A549 treated with Hydrocortisone at 1 μM for 4 hours (cell line): ENCODE measurements at places on chromosomes 5 and 9. TPM values are rescaled to one million over a fixed set of nuclear protein-coding genes. Genes with fewer than 3 reads are reported as not detected.

IL3 gene
- total RNA-seq = not detected in 5 replicates

MYORG gene
- total RNA-seq = 4.3 to 7.3 TPM (median 6.4 TPM) in 5 replicates

BAG1 gene
- 112 to 132 TPM (median 127 TPM) in 5 replicates for total RNA-seq

EPB41L4A gene
- total RNA-seq = 2.5 to 3.7 TPM (median 3.2 TPM) in 5 replicates

PCDHGB3 gene
- total RNA-seq = 0.20 to 0.25 TPM (median 0.21 TPM) in 5 replicates

KCNIP1 gene
- total RNA-seq = not detected in 5 replicates

MVB12B gene
- total RNA-seq = 5.4 to 7.8 TPM (median 6.9 TPM) in 5 replicates

WDR38 gene
- total RNA-seq = 0.13 to 0.21 TPM (median 0.20 TPM) in 5 replicates

RANBP17 gene
- total RNA-seq = 1.9 to 2.7 TPM (median 2.2 TPM) in 5 replicates

PROB1 gene
- total RNA-seq = 0.18 to 0.25 TPM (median 0.20 TPM) in 5 replicates

CORO2A gene
- total RNA-seq = 0.99 to 2.1 TPM (median 1.6 TPM) in 5 replicates

ANKRD34B gene
- total RNA-seq = 0.03 to 0.17 TPM (median 0.06 TPM) in 3 of 5 replicates, not detected in the others

S1PR3 gene
- 85.7 to 98.5 TPM (median 95.8 TPM) in 5 replicates for total RNA-seq

CCDC183 gene
- total RNA-seq = 0.18 to 0.63 TPM (median 0.44 TPM) in 5 replicates

RABGAP1 gene
- 11.8 to 19.0 TPM (median 14.2 TPM) in 5 replicates for total RNA-seq
